ENCODE measurements at places on chromosomes 5 and 9.

- no peak for DNase-seq
Observed at GRCh38 chr5:126460977-126461376, 37.8 kb downstream of the GRAMD2B start.

DNA sequence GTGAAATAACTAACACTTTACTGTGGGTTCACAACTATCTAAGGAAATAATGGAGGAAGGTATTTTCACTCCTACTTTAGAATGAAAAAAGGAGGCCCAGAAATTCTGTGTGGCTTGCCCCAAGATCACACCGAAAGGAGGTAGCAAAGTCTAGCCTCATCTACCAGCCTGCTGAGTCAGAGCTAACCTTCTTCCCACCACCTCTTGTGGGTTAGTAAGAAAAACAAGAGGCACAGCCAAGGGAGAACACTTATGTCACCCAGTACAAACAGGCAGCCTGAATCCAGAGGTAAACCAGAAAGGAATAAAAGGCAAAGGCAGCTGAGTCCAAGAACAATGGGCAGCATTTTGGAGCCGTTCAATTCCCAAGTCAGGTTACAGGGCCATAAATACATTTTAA lies 91.9 kb upstream of the RASEF start:
- no peak for DNase-seq

DNA sequence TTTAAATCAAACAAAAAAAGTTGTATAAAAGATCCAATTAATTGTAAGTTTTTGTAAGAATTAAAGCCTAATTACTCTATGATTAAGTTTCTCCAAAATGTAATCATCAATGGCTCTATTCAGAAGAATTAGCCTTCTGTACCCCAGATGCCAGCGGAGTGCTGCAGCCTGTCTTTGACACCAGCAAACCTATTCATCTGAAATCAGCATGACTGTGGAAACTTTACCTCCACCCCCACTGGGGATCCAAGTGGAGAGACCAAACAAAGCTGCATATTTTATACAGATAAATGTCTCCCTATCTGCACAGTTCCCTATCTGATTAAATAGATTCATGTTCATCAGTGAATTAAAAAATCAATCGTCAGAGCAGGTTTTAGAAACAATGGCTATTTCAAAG lies 426.8 kb downstream of the KIAA0825 start:
- DNase-seq: no peak

GRCh38 chr5:96861076-96861475 lies 15.2 kb upstream of the ERAP2 start:
- no peak for DNase-seq

- no peak for DNase-seq
Observed at GRCh38 chr5:150642567-150642927, 2.1 kb downstream of the SYNPO start.

DNA sequence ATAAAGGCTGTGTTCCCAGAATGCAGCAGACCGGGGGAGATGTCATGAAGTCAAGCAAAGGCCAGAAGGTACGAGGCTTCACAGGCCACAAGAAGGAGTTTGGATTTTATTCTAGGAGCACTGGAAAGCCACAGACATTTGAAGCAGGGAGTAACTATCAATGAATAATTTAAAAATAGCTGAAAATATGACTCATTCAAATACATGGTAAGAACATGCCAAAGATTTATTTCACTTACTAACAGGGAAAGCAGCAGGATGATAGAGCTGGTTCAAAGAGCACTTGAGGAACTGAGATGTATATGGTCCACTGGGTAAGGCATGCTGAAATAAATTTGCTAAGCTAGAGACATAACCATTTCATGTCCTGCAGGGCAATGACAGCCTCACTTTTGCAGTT lies 53.2 kb downstream of the MSX2 start:
- DNase-seq: no peak

- no peak for DNase-seq
Observed at GRCh38 chr9:124574534-124575375, 67.6 kb upstream of the NR5A1 start.

- no peak for DNase-seq
Observed at GRCh38 chr5:175246242-175246888, 197.6 kb downstream of the DRD1 start.

- DNase-seq: no peak
Observed at GRCh38 chr9:134725605-134725940, 84.0 kb downstream of the COL5A1 start.

Measured in activated CD4-positive, alpha-beta T cell treated with anti-CD3 and anti-CD28 coated beads for 1 hour (primary cell).